ENCODE measurements at places on chromosomes 2 and 18.

- no peak for DNase-seq
These were observed 430 bp upstream of the CHMP1B start for GRCh38 chr18:11850821-11851145.

DNA sequence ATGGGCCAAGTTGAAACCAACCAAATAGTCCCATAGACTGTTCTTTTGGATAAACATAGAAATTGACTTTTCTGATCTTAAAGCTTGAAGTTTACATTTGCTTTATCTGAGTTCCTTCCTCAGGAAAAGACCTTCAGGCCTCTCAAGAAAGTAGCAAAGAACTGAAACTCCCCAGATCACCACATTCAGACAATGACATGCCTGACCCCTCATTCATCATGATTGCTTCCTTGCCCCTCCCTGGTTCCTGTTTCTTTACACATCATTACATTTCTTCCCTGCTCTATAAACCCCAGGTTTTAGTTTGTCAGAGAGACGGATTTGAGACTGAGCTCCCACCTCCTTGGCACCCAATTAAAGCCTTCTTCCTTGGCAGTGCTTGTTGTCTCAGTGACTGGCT, 83.6 kb upstream of the ST3GAL5 start:
- DNase-seq, result no peak

- DNase-seq, result no peak
These were observed 195.3 kb downstream of the SETBP1 start for GRCh38 chr18:44876024-44876423.

DNA sequence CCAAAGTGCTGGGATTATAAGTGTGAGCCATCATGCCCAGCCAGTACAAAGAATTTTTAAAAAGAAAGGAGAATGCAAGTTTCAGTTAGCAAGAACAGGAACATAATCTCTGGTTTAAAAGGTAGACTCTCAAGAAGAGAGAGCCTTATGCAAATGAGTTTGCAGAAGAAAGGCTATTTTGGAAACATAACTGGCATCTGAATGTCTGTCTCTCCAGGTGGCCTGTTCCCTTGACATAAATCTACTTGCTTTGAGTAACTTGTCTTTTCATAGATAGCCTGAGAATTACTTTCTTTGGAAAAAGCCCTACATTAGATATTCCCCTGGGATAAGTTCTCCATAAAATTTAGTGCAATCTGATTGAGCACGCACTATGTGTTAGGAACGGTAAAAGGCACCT, 109.6 kb downstream of the ICOS start:
- no peak for DNase-seq

Data from stimulated activated CD4-positive, alpha-beta T cell treated with anti-CD3 and anti-CD28 coated beads, Interleukin-12 subunit alpha, Interleukin-12 subunit beta, amount 100 ng/mL, for 4 hours (primary cell).